ENCODE measurements at places on chromosomes 13 and 19. TPM values are rescaled to one million over a fixed set of nuclear protein-coding genes. Genes with fewer than 3 reads are reported as not detected.

The LILRB5 gene
- not detected for total RNA-seq

The GDF15 gene
- total RNA-seq = 62.6 TPM

The ZNF20 gene
- not detected for total RNA-seq

The TNFRSF19 gene
- 3.4 TPM for total RNA-seq

The DLL3 gene
- total RNA-seq = 4.9 TPM

The RGS9BP gene
- 0.29 TPM for total RNA-seq

The DAND5 gene
- total RNA-seq = not detected

The SLC10A2 gene
- not detected for total RNA-seq

All from A549 treated with DMSO at 1 μM for 4 hours (cell line).